ENCODE measurements at places on chromosomes 7 and 10. TPM values are rescaled to one million over a fixed set of nuclear protein-coding genes. Genes with fewer than 3 reads are reported as not detected.
A peak's percentile ranks its signal among the peaks of the same experiment; 100 is the strongest.

DNA sequence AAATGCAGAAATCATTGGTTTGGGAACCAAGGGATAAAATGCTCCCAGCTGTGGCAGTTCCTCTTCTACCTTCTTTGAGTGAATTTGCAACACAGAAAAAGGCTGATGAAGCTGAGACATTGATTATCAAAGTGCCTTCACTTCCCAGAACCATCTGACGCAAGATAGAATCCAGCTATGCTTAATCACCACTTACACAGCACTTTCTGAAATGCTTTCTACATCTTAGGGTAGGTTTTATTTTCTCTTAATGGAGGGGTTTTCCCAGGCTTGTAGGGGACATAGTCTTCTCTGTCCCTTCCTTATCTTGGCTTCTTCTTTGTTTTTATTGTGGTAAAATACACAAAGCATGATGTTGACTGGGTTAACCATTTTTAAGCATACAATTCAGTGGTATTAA lies 332.6 kb upstream of the ZNF32 start:
- peak; percentile 11 for DNase-seq

GRCh38 chr10:89301232-89301631 lies 614 bp upstream of the IFIT2 start:
- DNase-seq = peak; percentile 60

DNA sequence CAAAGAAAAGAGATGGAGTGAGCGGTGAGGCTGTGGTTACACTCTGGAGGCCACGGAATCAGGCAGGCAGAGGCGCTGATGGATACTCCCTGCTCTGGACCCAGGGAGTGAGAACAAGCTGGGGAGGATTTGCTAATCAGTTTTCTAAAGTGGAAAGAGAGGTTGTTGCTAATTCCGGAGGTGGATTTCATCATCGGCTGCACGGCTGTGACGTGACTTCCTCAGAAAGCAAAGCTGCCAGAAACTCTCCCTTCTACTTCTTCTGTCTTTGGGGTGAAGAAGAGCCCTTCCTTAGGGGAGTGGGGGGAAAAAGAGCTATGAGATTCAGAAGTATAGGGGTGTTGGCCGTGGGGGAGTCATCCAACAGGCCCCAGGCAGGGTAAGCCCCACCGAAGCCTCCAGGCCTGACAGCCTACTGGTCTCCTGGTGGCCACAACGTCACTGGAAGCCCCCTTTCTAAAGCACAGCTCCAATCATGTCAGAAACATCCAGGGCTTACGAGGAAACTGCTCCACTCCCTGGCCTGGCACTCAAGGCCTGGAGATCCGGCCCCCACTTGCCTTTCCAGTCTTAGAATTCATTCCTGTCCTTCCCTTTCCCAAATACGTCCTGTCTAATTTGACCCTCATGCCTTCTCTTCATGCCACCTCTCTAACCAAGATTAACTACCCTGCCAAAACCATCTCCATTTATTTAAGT lies 114.5 kb downstream of the HIP1 start:
- DNase-seq = peak; percentile 95

DNA sequence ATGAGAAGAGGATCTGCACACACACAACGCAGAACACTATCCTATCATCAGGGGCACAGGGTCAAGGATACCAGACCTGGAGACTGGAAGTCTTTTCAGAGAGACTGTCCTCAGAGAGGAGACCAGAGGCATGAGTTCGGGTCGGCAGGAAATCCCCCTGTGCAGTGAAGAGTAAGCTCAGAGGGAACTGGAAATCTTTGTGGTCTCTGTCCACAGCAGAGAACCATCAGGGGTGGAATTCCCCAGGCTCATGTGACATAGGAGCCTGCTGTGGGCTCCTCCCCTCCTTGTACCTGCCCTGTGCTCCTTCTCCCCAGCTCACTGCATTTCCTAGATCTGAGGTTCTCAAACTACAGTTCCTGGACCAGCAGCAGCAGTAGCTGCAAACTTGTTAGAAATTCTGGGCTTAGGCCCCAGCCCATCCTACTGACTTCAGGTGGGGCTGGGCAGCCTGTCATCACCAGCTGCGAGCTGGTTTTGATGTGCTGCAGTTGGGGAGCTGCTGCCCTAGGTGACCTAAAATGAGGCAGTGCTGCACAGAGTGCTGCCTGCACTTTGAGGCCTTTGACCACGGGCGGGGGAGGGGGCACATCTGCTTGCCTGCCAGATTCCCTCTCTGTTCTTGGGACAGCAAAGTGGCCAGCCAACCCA lies 2.4 kb downstream of the ZMIZ2 start:
- peak; percentile 24 for DNase-seq

DNA sequence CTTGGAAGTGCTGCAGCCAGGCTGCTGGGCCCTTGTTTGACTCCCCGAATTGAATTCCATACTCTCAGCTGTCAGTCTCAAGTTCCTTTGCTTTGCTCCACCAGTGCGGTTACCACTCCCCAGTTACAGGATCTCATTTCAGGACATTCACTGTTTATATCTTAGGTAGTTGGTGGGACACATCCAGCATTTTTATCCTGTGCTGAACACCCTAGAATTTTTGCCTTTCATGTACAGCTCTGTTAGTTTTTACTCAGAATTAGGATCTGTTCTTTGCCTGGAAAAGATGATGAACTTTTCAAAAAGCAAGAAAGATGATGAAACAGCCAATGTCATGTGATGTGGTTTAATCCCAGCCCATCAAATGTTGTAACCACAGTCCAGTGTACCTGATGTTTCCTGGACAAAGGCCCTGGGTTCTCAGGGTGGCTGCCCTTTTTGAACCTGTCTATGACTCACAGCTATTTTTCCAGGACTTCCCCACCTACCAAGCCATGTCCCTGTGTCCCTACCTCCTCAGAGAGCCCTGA lies 149.7 kb downstream of the NOC3L start:
- peak; percentile 30 for DNase-seq

DNA sequence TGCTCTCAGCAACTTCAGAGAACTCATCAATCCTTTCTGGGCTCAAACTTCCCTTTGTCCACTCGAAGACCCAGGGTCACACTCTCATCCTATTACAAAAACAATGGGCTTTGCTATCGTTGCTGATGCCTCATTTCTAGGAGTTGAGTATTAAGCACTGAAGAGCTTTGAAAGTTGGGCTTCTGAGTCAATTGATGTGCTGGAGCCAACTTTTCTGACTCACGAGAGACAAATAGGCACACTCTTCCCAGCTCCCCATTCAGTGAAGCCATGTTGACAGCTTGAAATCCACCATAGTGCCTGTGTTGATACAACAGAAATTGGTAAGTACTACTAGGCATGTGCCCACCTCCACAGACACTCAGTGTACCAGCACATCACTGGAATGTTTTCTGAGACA lies 97.5 kb upstream of the PRSS58 start:
- no peak for DNase-seq

- DNase-seq = no peak
These were observed 47.3 kb upstream of the NPFFR1 start for GRCh38 chr10:70331160-70331485.

- DNase-seq = no peak
These were observed 17.1 kb downstream of the ZMIZ2 start for GRCh38 chr7:44765579-44766415.

GRCh38 chr10:106931159-106931852 lies 233.2 kb downstream of the SORCS1 start:
- DNase-seq = no peak

DNA sequence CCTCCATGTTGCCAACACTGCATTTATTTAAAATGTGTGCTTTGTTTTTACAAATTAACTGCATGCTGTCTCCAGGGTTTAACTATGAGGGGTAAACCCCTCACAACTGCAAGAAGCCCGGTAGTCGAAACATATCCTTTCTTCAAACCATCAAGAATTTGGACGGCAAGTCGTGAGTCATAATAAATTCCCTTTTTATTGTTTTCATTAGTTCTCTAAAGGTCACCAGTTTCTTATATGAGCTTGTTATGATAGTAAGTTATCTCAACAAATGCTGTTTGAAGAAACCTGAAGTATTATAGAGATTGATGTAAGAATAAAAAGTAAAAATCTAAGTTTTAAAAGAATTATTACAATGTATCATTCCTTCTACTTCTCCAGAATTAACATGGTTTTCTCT lies 12.2 kb upstream of the FIGNL1 start:
- DNase-seq = no peak

DNA sequence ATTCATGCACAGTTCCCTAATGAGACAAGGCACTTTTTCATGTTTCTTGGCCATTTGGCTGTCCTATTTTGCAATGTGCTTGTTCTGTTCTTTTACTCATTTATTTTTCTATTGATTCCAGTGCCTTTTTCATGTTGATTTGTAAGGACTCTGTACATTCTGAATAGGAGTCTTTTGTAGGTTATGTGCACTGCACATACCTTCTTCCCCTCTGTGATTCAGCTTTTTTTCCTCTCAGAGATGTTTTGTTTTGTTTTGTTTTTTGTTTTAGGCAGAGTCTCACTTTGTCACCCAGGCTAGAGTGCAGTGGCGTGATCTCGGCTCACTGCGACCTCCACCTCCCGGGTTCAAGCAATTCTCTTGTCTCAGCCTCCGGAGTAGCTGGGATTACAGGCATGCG lies 59.7 kb downstream of the KCNH2 start:
- no peak for DNase-seq

DNA sequence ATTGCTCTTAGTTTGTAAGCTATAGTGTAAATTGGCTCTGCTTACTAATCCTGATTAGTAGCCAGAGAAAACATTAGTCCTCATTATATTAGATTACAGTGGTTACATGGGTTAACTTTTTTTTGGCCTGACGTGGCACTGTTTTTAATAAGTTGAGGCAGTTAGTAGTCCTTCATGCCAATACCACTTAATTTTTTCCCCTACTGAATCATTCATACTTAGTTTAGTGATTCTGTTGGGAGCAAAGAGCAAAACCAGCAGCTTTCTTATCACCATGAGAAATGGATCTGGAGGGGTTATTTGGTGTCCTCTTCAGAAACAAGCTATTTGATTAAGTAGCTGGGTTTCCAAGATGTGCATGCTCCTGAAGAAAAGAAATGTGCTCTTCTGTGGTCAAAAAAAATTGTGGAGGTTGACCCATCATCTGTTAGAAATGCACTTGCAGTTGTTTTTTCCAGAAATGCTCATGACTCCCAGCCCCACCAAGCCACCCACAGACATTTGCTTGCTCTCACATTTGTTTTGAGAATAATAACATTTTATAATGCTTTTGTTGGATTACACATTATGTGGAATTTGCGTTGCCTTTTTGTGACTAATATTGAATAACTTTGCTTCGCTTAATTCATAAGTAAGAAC lies 258.5 kb downstream of the HDAC9 start:
- peak; percentile 67 for DNase-seq

GRCh38 chr10:43322331-43322730 lies 49.1 kb upstream of the FXYD4 start:
- DNase-seq = no peak

GRCh38 chr7:134343796-134344195 lies 27.1 kb upstream of the SLC35B4 start:
- no peak for DNase-seq

GRCh38 chr10:51574248-51575048 lies 124.9 kb downstream of the CSTF2T start:
- no peak for DNase-seq

DNA sequence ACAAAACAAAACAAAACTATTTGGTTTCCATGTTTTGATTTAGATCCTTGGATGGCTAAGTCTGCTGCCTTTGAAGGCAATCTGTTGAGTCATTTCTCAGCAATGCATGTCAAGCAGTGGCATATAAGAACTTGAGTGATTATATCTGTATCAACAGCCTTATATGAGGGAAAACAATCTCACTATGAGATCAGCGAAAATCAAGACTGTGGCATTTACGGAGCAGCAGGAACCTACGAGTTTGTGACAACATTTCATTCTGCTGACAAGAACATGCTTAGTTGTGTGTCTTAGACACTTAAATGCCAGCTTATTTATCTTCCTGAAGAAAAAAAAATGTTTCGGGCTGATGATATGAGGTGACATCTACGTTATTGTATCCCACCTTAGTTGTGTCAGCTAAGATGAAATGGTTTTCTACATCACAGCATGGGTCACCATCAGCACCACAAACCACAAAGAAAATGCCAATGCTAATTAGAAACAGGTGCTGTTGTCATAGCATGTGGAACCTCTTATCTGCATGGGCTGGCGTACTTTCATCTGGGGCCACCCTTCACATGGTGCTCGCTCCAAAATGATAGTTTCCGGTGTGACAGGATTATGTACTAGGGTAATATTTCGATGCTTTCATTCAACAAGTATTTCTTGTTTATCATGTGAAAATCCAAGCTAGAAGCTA lies 1085.5 kb downstream of the SORCS1 start:
- DNase-seq = peak; percentile 26

GRCh38 chr7:104207348-104207730 lies 474 bp downstream of the ORC5 start:
- DNase-seq = peak; percentile 32

GRCh38 chr7:155598810-155599210 lies 45.7 kb upstream of the RBM33 start:
- peak; percentile 68 for DNase-seq

DNA sequence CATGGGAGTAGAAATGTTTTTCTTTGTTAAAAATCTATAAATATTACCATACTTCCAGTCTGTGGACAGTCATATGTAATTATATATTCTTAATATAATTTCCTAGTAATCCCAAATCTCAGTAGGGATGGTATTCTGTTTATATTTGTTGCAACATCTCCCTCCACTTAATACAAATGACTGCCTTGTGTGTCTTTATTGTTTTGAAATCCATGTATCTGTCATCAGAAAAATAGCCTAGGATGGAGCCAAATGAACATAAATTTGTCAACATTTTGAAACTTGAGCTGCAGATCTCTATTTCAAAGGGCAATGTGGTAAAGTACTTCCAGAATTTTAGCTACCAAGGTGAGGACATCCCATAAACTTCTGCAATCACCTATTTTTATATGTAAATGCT lies 290.7 kb downstream of the TSPAN12 start:
- DNase-seq = peak; percentile 31

GRCh38 chr10:1665021-1665661 lies 72.2 kb downstream of the ADARB2 start:
- DNase-seq = no peak

Gene NKX2-3
- not detected for total RNA-seq

Gene IDI1
- total RNA-seq = 114 TPM

Gene CNTNAP2
- total RNA-seq = not detected

Gene XRCC2
- total RNA-seq = 3.5 TPM

Gene PRRT4
- total RNA-seq = not detected

Gene MCM10
- total RNA-seq = 8.1 TPM

Gene EIF4H
- 248 TPM for total RNA-seq

Gene CDNF
- total RNA-seq = 1.3 TPM

Gene PMPCB
- total RNA-seq = 45.4 TPM

Gene RNF148
- 0.64 TPM for total RNA-seq

Gene GRK5
- total RNA-seq = 16.0 TPM

Gene C7orf57
- total RNA-seq = under 0.01 TPM
